ENCODE measurements at places on chromosomes 6 and 20.

DNA sequence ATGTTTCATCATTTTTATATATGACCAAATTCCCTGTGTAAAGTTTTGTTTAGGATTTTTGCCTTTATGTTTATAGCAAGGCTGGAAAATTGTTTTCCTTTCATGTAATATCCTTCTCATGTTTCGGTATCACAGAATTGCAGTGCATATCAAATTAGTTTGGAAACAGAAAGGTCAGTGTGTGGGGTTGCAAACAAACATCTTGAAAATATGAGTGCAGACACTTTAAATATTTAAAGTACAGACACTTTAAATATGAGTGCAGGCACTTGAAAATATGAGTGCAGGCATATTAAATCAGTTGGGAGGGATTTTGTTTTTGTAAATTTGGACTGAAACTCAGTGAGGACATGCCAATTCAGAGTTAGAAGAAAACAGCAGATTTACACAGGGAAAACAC lies 6.5 kb downstream of the SLPI start:
- DNase-seq, result no peak

GRCh38 chr20:38405132-38405531 lies 30.0 kb downstream of the SNHG17 start:
- no peak for DNase-seq

- DNase-seq, result no peak
Observed at GRCh38 chr20:52294106-52294628, 102.6 kb upstream of the ZFP64 start.

DNA sequence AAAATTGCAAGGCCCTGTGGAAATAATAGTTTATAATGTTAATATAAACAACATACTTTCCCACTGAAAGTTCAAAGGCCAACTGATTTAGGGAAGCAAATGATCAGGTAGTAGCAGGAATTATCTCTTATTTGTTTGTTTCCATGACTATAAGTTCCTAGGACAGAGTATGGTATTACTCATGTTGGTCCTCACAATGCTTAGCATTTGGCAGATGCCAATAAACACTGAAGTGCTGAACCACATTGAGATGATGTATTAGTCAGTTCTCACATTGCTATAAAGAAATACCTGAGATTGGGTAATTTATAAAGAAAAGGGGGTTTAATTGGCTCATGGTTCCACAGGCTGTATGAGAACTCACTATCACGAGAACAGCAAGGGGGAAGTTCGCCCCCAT lies 129.6 kb upstream of the NUP153 start:
- no peak for DNase-seq

DNA sequence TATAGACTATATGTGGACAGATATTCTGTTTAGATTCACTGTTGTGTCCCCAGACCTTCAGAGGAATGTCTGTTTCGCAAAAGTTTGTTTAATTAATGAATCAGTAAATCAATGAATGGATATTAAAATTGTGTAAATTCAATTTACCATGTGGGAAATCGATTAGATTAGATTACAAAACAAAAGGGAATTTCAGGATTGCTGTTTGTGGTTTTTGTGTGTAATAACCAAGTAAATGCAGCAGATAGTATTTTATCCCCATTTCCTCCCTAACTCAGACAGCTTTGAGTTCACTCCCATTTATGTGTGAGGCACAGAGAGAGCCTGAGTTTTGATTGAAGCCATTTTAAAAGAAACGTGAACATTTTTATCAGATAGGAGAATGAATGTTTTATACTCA lies 214.8 kb downstream of the ADGB start:
- no peak for DNase-seq

DNA sequence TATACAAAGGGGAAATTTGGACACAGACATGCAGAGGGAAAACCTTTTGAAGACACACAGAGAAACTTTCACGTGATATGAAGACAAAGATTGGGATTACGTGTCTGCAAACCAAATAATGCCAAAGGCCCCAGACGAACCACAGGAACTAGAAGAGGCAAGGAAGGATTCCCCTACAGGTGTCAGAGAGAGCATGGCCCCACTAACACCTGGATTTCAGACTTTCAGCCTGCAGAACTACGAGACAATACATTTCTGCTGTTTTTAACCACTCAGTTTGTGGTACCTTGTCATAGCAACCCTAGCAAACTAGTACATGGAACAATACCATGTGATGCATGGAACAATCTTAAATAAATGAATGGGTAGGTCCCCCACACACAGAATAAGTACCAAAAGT lies 341.0 kb downstream of the HDGFL1 start:
- no peak for DNase-seq

DNA sequence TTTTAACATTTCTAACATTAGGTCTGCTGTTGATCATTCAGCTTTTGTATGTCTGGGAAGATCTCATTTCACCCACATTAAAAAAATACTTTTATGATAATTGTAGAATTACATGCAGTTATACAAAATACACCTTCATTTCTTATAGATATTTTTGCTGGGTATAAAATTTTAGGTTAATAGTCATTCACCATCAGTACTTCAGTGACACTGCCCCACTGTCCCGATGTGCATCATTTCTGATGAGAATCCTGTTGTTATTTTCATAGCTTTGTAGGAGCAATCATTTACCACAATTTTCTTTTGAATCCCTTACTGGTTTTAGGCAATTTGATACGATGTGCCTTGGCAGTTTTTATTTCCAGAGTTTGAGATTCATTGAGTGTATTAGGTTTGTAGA lies 173.6 kb downstream of the JARID2 start:
- no peak for DNase-seq

DNA sequence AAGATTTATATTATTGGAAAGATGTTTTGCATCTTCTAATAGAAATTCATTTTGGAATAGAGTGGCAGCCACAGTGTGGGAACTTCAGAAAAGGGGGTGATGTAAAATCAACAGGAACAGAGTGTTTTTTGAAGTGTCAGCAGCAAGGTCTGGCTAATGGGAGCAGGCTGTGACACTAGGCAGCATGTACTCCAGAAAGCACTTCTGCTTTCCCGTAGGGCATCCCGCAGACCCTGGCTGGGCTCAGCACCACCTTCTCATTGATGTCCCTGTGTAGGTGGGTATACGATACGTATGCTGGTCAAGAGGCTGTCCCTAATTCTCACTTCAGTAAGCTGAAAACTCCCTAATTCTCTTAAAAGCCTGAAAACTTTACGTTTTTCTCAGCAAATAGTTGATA lies 74.7 kb downstream of the EYA4 start:
- no peak for DNase-seq

DNA sequence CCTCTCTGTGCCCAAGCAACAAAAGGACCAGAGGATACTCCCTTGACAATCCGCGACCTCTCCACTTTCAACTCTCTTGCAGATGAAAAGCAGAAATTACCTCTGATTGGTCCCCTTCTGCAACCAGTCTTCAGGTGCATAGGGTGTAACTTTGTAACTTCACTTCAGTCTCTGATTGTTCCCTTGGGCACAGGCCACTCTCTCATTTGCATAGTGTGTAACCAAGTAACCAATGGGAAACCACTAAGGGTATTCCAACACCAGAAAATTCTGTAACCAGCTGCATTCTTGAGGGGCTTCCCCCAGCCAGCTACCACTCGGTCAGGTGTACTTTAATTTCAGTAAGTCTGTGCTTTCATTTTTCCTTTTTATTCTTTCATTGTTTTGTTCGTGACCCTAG lies 4.4 kb upstream of the RAET1L start:
- DNase-seq, result no peak

DNA sequence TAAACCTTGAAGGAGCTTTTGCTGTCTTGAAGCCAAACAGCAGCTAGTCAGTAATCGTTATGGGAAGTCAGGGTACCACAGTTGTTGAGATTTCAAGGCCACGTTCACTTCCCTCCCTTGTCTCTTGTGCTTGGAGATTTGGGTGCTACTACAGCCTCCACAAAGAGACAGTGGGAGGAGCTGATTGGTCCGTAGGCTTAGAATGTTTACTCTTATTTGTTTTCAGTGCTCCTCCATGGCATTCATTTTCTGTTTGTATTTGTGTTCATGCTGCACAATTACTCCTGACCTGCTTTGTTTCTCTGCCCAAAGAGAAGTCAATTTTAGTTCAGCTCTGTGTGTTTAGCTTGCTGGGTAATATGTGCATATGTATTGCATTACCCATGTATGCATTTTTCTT lies 147.7 kb downstream of the PRL start:
- peak; percentile 55 for DNase-seq

GRCh38 chr20:37394543-37395409 lies 48.8 kb downstream of the SRC start:
- peak; percentile 70 for DNase-seq

- DNase-seq, result no peak
Observed at GRCh38 chr20:17233626-17234025, 6.8 kb downstream of the PCSK2 start.

GRCh38 chr20:16951876-16952275 lies 203.7 kb downstream of the OTOR start:
- no peak for DNase-seq

DNA sequence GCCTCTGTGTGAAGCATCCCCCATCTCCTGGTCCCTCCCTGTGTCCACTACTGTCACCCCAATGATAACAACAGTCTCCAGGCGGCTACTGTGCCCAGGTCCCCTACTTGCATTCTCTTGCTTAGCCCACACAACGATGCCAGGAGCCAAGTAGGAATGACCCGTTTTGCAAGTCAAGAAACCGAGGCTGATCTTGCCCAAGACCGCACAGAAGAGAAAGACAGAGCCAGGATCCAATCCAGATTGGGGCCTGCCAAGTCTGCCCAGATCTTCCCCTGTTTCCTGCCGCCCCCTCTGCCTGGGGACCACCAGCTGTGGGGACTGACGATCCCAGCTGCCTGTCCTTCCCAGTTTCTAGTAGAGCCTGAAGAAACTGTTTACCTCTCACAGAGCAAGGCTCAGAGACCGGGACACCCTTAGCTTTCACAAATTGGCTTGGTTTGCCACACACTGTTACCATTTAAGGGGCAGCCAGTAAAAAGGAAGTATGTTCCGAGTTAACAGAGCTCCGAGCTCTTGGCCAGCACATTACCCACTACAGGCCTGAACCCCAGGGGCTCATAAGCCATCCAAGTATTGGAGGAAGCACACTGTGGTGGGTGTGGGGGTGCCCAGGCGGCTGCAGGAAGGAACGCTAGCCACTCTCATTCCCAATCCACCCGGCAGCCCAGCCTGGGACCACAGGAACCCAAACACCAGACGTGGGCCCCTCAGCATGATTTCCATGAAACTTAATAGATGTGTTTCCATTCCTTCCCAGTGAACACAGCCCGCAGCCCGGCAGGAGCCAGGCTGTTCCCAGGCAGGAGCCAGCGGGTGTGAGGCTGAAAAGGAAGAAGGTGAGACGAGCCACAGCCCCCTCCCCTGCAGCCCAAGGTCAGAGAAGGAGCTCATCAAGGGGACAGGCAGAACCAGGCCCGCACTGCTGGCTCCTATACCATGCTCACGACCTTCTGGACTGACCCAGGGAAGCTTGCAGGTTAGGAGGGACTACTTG lies 7.9 kb downstream of the KIAA1755 start:
- DNase-seq, result no peak

DNA sequence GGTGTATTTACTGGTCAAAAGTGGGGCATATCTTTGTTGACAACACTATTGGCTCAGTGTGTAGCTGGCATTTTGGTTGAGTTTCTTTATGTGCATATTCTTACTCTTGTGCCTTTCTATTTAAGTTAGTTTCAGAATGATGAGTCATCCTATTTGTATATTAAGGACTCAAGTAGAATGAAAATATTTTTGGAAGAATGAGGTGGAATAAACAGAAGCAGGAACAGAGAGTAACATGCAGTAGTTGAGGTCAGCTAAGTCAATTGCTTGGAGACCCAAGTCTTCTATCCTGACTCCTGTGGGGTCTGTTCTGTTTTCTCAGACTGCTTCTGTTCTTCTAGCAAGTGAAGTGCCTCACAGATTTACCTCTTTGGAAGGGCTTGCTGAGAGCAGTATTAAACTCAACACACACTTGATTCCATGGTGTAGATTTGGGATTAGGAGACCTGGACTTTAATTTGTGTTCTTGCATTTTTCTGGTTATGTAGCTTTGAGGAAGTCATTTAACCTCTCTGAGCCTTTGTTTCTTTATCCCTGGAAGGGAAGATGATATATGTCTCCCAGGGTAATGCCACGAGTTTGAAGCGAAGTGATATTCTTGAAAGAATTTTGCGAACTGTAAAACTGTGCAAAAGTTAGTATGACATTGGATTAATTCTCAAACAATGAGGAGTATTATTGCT lies 324.3 kb downstream of the QKI start:
- no peak for DNase-seq

GRCh38 chr20:51129147-51129776 lies 106.4 kb upstream of the KCNG1 start:
- no peak for DNase-seq

DNA sequence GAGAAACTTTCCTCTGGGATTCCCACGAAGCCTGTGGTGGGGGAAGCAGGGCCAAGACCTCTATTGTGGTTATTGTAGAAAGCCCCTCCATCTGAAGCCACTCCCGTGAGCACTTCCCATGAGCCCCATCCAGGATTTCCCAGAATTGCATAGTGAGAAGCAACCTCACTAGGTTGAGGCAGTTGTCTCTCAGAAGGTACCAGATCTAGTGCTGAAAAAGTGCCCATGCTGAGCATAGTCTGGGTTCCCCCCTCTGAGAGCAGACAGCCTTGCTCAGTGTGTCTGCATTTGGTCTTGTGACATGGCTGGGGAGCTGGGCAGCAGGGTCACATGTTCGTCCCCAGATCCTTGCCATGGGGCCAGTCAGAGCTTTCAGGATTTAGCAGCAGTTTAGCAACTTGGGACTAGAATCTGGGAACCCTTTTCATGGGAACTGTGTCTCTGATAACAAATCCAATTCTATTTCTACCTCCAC lies 38.6 kb downstream of the SLC9A8 start:
- no peak for DNase-seq

- DNase-seq, result no peak
Observed at GRCh38 chr20:59629141-59630045, 25.1 kb downstream of the PHACTR3 start.

DNA sequence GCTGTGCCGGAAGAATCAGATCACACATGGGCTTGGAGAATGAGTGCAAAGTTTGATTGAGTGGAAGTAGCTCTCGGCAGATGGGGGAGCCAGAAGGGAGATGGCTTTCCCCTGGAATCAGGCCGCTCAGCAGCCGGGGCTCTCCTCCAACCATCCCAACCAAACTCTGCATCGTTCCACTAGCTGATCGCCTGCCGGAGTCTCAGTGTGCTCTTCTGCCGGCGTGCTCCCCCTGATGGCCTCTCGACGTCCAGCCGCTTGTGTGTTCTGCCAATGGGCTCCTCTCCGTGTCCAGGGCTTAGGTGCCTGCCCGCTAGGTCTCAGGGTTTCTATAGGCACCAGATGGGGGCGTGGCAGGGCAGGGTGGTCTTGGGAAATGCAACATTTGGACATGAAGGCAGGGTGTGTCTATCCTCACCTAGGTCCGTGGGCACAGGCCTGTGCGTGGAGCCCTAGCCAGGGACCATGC lies 4.9 kb upstream of the BIRC7 start:
- DNase-seq, result peak; percentile 35

GRCh38 chr6:89542081-89542857 lies 96.3 kb downstream of the LYRM2 start:
- DNase-seq, result no peak

DNA sequence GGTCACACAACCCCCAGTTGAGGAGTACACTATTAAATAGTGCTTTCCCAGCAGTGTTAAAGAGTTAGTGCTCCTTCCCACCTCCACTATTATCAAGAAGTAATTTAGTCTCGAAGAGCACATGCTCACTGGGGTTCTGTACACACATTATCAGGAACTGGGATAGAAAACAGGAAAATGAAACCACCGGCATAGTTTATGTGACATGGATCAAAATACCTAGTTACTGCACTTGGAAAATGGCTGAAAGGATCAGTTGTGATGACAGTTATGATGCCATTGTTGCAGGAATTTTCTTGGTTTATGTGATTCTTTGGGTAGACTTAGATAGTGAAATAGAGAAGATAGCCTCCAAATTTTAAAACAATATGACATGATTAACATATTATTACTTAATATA lies 152.9 kb downstream of the AKAP7 start:
- DNase-seq, result no peak

Data from NCI-H526 (cell line).